ENCODE measurements at places on chromosomes 11 and 22.

DNA sequence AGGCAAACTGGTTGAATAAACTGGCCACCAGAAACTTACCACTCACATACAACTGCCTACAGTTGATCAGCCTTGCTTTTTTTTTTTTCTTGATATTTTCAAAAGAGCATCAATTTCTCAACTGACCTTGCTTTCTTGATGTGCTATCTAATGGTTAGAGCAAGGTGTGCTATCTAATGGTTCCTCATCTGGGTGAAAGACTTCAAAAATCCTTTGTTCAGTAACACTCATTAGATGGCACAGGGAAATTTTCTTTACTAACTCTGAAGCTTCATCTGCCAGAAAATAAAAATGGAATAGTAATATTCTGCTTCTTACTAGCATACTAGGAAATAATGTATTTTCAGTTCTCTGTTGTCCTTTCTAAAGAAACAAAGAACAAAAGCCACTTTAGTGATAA lies 51.2 kb upstream of the RAPSN start:
- no peak for DNase-seq

- DNase-seq, result no peak
Measured at GRCh38 chr11:18731441-18731840, 5.5 kb upstream of the IGSF22 start.

- DNase-seq, result no peak
Measured at GRCh38 chr22:45430871-45431270, 17.4 kb downstream of the RIBC2 start.

GRCh38 chr22:48037618-48038017 lies 1275.2 kb downstream of the TBC1D22A start:
- no peak for DNase-seq

DNA sequence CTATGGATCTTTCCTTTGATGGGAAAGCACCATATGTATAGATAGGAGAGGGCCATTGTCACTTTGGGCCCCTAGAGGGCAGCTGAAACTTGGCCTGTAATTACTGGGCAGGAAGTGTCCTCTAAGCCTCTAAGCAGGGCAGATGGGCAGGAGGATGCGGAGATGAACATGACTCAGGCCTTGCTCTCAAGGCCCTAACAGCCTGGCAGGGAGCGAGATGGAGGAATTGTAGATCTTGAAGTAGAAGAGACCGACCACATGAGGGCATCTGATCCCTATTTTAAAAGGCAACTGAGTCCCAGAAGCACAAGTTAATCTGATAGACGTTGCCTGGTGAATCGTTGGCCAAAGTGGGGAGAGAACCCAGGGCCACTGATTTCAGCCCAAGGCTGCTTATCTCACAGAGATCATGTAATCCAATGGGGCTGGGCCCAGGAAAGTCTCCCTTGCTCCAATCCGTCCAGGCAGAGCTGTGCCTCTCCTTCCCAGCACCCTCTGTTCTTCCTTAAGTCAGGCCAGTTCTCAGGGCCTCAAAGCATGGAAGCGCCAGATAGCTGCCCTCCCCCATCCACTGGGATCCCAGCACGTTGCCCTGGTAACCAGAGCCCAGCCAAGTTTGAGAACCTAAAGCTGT lies 2.5 kb upstream of the SEPTIN3 start:
- DNase-seq, result no peak

DNA sequence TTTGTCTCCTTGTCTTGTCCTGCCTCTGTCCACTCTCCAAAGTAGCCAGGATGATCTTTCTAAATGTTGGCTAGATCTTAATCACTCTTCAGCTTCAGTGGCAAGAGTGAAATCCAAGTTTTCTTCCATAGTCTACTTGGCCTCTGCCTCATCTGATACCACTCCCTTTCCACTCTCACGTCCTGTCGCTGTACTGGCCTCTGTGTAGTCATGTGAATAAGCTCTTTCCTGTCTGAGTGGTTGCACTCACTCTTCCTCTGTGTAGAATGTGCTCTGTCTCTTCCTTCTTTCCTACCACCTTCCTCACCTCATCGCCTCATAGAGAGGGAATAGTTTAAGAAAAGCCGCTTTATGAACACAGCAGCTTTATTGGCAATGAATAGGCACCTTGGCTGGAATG lies 86.5 kb downstream of the WNT11 start:
- no peak for DNase-seq

DNA sequence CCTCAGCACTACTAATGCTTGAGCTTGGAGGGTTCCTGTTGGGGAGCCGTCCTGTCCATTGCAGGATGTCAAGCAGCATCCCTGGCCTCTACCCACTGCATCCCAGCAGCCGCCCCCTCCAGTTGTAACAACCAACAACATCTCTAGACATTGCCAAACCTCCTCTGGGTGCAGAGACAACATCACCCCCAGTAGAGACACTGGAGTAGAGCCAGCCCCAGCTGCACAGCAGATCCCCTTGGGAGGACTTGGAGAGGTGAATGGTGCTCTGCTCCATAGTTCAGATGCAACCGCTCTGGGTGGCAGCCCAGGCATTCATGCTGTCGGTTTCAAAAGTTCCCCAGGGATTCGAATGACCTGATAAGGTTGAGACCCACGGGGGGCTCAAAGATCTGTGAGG lies 259.0 kb downstream of the MN1 start:
- no peak for DNase-seq

GRCh38 chr22:31938296-31938695 lies 6.0 kb upstream of the YWHAH start:
- DNase-seq, result no peak

- DNase-seq, result no peak
Measured at GRCh38 chr11:87437844-87438223, 400.1 kb downstream of the TMEM135 start.

GRCh38 chr11:104956528-104956927 lies 11.8 kb downstream of the CASP4 start:
- no peak for DNase-seq

DNA sequence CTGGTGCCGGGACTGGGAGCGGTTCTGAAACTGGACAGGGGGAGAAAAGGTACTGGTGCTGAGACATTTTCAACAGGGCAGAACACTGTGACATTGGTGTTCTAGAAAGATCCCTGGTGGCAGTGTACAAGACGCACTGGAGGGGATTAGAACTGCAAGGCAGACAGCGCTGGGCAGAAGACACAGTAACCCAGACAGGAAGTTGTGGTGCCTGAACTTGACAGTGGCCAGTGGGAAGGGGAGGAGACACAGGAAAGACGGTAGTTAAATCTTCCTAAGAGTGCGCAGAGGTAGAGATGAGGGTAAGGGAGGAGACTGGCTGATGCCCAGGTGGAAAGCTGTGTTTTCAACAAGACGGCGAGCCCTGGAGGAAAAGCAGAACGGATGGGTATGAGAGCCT lies 24.5 kb downstream of the FAM227A start:
- no peak for DNase-seq

DNA sequence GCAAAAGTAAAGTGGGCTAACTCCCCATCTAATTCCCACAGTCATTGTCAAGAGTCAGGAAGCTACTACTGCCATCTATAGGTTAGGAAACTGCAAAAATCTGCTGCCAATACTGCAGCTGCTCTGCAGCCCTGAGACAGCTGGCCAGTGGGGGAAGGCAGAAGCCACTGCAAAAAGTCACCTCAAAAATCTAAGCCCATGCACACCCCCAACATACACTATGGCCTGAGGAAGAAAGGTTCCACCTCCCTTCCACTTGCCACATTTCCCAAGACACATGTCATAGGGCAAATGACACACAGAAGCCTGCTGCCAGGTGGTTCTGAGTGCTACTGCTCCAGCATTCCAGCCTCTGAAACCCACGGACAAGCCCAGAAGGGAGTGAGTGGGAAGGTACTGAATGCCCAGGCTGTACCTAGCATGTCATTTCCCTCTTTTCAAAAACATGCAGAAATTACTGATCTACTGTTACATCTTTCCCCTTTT lies 36.9 kb downstream of the DGCR2 start:
- DNase-seq, result no peak

- peak; percentile 66 for DNase-seq
Measured at GRCh38 chr11:133082841-133083488, 449.3 kb downstream of the OPCML start.

DNA sequence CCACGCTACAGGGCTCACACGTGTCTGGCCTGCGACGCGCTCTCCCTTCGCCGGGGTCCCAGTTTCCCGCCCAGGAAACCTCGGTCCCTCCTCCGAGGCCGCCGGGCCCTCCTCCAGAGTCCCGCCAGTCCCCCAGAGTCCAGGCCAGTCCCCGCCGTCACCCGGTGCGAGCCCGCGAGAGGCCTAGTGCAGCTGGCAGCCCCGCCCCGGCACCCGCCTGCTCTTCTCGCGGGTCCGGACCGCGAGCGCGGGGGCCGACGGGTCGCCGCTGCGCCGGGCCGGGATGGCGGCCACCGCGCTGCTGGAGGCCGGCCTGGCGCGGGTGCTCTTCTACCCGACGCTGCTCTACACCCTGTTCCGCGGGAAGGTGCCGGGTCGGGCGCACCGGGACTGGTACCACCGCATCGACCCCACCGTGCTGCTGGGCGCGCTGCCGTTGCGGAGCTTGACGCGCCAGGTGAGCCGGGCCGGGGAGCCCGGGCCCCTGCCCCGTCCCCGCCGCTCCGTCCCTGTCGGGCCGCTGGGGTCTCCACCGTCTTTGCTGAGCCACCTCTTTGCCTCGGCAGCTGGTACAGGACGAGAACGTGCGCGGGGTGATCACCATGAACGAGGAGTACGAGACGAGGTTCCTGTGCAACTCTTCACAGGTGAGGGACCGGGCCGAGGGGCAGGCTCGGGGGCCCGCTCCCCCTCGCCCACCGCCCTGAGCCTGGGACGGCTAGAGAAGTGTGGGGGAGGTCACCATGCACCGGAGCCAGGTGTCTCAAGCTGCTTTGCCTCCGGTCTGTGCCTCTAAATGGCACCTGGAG lies at the start of gene PTPMT1:
PTPMT1 (plus strand) TSS at position 260 of the 809 bp plus-strand sequence; CDS start at position 284, 24 bp downstream.
- peak; percentile 69 for DNase-seq

DNA sequence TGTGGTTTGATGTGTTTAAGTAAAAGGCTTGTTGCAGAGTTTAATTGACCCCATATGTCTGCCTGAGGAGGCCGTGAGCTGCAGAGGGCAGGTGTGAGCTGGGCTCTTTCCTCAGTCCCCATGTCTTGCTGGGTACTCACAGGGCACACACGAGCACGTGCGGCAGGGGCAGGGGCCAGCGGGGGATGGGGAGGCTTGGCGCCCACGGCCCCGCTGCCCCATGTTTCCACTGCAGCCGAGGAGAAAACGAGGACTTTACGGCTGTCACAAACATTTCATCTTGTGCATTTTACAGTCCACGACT lies 24.7 kb upstream of the CCDC188 start:
- DNase-seq, result no peak

GRCh38 chr11:130918081-130918480 lies 1.8 kb upstream of the SNX19 start:
- DNase-seq, result no peak

GRCh38 chr11:19557720-19558140 lies 154.9 kb upstream of the NAV2 start:
- peak; percentile 62 for DNase-seq
